Mucosa of descending colon (tissue), 3 donors: ENCODE measurements at places on chromosomes 13 and 19. TPM values are rescaled to one million over a fixed set of nuclear protein-coding genes. Genes with fewer than 3 reads are reported as not detected.

GRCh38 chr13:23554000-23554399 is 16.2 kb upstream of the TNFRSF19 start:
- no peak for DNase-seq

Gene PLIN4
- 3.4 TPM for total RNA-seq

Gene NTF4
- not detected for total RNA-seq

- DNase-seq: no peak
Observed at GRCh38 chr13:113835461-113836270, 28.2 kb downstream of the GAS6 start.

Gene DOHH
- total RNA-seq: 7.6 TPM

DNA sequence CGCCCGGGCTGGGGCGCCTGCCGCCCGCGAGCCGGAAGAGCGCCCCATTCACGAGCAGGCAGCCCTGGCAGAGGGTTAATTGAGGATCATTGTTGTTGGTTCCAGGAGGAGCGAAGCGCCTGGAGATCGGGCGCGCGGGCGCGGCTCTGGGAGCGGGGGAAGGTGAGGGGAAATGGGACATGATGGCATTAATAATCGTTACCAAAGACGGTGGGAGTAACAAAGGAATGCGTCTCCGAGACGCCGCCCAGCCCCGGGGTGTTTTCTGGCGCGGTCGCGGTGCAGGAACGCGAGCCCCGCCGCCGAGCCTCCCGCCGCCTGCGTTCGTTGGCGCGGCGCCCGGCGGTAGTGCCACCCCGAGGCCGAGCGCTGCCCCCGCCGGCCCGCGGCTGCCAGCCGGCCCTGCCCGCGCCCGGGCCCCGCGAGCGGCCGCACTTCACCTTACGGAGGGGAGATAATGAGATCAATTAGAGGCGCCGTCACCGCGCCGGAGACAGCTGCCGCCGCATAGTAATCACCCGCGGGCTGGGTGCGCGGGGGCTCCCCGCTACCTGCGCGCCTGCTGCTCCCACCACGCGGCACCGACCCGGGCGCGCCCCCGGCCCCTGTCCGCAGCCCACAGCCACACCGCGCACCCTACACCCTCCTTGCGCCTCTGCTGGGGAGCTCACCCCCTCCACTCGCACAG is 2.8 kb downstream of the ZNF536 start:
- DNase-seq: no peak

GRCh38 chr13:27504128-27504867 is 53.9 kb upstream of the MTIF3 start:
- no peak for DNase-seq

DNA sequence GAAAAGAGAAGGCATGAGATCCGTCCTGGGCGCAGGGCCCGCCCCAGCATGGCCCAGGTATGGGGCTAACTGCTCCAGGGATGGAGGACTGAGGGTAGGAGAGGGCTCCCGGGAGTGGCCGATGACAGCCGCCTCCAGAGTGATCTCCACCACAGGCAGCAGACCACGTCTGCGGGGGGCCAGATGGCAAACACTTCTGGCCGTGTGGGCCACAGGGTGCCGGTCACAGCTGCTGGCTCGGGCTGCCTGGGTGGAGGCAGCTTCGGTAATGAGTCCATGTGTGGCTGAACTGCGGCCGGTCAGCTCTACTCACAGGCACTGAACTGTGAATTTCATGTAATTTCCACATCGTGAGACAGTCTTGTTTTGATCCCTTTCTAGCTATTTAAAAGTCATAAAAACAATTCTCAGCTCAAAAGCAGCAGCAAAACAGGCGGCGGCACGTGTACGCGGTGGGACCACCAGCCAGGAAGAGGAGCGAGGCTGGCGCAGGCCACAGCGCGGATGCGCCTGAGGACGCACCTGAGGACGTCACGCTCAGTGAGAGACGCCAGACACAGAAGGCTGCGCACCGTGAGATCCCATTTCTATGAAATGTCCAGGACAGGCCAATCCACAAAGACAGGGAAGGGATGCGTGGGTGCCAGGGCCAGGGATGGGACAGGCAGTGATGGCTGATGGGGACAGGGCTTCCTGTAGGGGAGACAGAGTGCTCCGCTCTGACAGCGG is 4.0 kb downstream of the LSM7 start:
- DNase-seq: no peak

DNA sequence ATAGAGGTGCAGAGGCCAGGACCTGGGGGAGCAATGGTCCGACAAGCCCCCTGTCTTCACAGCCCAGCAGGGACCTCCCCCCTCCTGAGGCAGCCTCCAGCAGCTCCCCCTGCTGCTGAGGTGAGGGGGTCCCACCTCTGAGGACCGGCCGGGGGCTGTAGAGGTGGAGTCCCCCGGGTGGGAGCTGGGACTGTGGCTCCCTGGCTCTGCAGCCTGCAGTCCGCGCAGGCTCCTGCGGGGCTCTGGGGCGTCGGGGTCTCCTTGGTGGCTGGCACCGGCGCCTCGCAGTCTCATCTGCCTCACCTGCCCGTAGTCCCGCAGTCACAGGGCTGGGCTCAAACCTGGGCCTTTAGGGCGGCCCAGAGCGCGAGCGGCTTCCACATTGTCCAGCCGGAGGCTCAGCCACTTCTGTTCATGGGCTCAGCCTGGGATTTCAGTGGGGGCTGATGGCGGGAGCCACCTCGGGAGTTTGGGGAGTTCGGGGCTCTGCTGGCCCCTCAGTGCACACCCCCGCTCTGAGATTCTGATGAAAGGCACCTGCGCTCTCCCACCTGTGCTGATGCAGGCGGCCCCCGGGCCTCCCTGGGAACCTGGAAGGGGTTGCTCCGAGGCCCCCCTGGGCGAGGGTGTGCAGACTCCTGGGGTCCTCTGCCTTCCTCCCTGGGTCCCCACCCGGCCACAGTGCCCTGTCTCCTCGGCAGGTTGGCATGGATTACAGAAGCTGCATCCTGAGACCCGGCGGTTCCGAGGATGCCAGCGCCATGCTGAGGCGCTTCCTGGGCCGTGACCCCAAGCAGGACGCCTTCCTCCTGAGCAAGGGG is 7.0 kb upstream of the ZNF554 start:
- no peak for DNase-seq

DNA sequence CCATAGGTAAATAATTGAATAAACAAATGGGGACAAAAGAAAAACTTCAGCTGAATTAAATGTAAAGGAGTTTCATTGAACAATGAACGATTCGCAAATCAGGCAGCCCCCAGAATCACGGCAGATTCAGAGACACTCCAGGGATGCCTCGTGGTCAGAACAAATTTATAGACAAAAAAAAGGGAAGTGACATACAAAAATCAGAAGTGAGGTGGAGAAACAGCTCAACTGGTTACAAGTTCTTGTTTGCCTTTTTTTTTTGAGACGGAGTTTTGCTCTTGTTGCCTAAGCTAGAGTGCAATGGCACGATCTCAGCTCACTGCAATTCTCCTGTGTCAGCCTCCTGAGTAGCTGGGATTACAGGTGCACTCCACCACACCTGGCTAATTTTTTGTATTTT is 5.7 kb downstream of the ZNF566 start:
- DNase-seq: no peak

Gene SIGLEC6
- 2.8 TPM for total RNA-seq

DNA sequence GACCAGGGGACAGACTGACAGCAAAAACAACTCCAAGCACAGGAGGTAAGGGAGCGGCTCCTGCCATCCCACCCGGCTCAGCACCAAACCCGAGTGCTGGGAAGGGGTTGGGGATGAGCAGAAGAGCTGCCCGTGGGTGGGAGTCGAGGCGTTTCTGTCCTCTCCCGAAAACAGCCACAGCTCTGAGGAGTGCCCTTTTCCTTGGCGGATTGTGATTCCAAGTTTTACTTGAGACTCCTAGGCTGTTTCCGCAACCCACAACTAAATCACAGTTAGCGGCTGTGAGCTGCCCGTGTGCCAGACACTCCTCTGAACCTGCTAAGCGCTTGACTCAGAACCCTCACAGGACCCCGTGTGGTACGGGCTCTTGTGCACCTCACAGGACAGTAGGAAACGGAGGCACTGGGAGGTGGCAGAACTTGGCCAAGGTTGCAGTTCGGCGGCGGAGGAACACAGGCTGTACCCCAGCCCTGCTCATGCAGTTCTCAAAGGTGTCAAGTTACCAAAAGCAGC is 21.4 kb downstream of the CFAP97D2 start:
- DNase-seq: no peak

DNA sequence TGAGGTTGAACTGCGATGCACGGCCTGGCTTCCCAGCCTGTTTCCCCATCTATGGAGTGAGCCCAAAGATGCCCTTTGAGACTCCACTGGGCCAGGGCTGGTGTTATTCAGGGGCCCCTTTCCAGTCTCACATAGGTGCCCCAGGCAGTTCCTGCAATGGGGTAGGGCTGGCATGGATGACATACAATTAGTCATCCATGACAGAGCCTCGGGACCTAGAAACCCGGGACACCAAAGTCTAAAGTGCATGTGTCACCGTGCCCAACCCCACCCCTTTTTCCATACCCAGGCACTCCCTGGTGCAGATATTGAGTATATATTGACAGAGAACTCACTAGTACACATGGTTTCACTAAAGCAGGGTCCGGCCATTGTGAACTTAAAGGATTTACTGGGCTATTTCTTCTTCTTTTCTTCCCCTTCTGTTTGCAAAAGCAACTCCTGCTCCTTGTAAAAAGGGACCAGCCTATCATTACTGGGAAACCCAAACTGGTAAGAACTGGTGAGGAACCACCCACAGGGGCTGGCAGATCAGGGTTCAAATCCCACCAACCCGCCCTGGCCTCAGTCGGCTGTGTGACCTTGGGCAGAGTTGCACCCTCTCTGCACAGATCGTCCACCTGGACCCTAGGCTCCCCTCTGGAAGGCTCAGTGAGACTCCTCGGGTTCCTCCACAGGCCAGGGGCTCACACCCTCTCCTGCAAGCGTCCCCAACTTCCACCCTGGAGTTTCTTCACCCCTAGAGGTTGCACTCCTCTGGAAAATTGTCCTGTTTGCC is 2.7 kb downstream of the B3GNT3 start:
- peak; percentile 90 for DNase-seq

GRCh38 chr19:13881692-13882418 is 4.9 kb downstream of the NANOS3 start:
- peak; percentile 73 for DNase-seq

Gene ZNF317
- 26.4 TPM for total RNA-seq

DNA sequence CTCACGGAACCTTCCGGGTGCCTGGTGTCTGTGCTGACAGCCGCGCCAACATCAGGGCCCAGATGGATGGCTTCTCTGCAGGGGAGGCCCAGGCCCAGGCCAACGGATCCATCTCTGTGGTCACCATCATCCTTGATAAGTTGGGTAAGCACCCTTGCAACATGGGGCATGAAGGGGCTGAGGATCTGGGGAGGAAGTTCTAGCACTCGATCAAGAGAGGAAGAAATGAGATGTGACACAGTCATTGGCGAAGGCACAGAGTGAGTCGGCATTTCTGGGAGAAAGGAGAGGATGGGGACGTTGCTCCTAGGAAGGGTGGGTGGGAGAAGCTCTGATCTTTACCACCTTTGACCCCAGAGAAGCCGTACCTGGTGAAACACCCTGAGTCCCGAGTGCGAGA is 4.4 kb downstream of the CILP2 start:
- DNase-seq: no peak

GRCh38 chr13:89267734-89268133 is 1596.6 kb downstream of the SLITRK5 start:
- no peak for DNase-seq
